ENCODE measurements at places on chromosomes 1 and 21.

- DNase-seq = no peak
These were observed 58.9 kb downstream of the DIPK1A start for GRCh38 chr1:92902406-92902744.

DNA sequence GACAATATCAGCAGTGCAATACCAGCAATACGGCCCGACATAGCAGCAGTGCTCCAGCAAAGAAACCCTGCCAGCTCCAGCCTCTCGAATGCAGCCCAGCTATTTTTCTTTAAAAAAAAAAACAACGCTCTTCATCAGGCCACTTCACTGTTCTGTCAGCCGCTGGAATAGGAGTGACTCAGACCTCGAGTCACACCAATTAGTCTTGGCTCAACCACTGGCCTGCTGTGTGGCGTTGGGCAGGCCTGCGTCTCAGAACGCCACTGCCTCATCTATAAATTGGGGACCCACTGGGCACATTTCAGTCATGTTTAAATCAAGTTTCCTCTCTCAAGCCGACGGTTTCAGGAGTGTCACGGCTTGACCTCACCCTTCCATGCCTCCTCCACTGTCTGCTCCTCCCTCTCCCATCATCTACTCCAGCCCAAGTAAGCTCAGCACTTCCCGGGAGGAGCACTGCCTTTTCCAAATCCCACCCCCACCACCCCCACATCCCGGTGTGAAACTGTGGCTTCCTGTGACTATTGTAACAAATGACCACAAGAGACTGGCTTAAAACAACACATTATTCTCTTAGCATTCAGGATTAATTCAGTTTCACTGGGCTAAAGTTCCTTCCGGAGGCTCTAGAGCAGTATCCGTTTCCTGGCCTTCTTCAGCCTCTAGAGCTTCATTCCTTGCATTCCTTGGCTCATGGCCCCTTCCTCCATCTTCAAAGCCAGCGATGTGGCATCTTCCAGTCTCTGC is 71.9 kb upstream of the EFHD2 start:
- no peak for DNase-seq

DNA sequence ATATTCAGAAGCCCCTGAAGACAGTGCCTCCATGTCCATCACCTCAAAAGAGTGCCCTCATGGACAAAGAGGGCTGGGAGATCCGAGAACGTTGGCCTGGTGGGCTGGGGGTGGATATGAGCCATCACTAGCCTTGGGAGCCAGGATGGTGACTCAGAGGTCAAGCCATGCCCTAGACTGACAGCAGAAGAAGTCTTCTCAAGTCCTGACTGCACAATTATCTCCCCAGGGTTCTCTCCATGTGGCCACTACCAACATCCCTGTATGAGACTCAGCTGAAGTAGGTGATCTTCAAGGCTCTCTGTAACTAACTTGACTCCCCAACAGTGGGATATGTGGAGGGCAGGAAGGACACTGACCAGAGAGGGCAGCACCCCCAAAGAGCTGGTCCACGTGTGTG is 7.1 kb upstream of the USF1 start:
- no peak for DNase-seq

DNA sequence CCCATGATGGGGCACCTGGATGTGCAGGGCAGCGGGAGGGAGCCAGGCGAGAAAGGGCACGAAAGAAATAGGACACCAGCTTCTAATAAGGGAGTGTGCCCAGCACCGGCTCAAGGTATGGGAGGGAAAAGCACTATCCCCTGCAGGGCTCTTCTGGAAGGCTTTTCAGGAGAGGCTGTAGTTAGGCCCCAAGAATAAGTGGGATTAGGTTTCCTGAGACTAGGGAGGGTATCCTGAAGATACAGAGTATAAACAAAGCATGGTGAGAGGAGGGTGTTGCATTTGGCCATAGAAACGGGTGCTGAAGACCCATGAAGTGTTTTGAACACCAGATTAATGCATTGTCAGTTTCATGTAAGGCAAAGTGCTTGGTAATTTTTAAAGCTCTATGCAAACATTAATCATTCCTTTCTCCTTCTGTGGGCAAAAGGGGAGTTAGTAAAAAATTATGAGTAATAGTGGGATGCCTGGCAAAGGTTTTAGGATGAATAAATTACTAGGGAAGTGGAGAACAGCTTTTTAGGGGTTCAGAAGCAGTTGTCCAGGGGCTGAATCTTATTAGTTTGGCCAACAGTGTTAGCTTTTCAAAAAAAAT is 74.0 kb downstream of the SYT6 start:
- DNase-seq = no peak

- DNase-seq = no peak
These were observed 90.3 kb downstream of the LYST start for GRCh38 chr1:235776396-235776795.

DNA sequence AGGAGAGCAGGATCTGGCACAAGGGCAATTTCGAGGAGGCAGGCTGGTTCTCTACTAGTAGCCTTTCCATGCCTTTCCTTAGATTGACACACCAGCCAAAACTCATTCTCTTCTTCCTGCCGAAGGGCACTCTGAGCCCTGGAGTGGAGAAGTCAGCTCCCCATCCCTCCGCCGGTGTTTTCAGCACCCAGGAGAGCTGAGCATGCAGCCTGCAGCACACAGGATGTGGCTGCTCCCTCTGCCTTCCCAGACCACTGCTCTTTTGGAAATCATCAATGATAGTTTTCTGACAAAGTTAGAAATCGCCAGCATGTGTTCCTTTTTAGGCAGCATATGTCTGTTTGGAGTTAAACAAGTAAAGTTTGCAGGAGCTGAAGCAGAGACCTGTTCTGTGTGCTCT is 11.7 kb downstream of the RNU5D-1 start:
- no peak for DNase-seq

- no peak for DNase-seq
These were observed 23.2 kb downstream of the MYBPH start for GRCh38 chr1:203152158-203153034.

DNA sequence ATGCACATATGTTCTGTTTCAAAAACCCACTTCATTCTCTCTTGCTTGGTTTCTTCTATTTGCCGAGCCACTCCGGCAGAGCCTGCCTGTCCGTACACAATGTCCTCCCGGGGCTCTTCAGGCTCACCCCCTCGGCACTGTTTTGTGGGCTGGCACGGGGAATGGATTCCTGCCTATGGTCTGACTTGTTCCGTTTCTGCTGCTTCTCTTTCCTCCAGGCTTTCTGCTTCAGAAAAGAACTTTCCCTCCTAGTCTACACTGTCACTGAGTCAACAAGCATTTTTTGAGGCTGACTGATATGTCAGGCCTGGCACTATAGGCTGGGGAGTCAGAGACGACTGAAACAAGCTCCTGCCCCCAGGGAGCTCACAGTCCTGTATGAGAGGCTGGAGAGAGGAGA is 28.4 kb upstream of the SARS1 start:
- DNase-seq = no peak

GRCh38 chr1:232769733-232770132 is 35.5 kb upstream of the MAP10 start:
- no peak for DNase-seq

- no peak for DNase-seq
These were observed 9.3 kb downstream of the SLC26A9 start for GRCh38 chr1:205933671-205934618.

DNA sequence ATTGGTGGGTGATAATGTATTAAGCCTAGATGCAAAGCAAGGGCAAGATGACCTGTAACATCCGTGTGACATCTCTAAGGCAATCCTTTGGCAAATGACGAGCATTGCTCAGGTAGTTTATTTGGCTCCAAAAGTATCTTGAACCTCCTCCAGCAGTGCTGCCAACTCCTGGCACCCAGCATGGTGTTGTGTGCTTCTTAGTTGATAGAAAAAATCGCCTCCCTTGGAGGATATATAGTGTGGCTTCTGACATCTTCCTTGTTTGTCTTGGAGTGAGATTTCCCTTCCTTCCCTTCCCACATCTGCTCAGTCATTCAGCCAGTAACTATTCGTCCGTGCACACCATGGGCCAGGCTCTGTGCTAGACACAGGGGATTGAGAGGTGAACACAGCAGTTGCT is 121.8 kb downstream of the TOMM20 start:
- no peak for DNase-seq

- DNase-seq = no peak
These were observed 25.7 kb upstream of the SLC19A2 start for GRCh38 chr1:169511316-169512005.

DNA sequence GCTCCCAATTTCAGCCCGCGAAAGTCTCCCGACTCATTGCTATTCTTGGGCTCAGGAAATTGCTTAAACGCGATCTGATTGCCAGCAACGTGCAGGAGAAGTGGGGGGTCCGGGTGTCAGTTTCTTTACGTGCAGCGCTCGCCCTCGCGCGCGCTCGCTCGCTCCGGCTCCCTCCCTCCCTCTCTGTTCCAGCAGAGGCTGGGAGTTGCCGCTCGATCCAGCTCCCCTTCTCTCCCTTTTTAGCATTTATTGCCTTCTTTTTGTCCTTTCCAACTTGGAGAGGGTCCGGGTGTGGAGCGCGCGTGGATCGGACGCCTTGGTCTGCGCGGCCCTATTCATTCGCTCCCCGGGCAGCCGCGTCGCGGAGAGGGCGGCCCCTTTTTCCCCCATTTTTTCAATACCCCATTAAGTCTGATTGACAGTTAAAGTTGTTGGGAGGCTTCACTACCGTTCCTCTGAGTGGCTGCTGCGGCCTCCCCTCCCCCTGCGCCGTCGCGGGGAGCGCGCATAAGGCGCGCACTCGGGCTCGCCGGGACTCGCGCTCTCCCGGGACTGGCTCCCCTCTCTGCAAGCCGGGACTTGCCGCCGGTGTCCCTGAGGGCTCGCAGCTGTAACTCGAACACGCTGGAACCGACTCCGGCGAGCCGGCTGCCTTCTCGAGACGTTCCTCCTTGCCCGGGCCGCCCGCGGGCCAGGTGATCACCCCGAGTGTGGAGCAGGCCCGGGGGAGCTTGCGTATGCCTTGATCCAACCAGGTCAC is at the start of gene DHRS3:
Gene DHRS3 (minus strand): TSS at position 310 of the 760 bp plus-strand sequence. CDS start 862 bp downstream, outside the sequence.
- peak; percentile 46 for DNase-seq

DNA sequence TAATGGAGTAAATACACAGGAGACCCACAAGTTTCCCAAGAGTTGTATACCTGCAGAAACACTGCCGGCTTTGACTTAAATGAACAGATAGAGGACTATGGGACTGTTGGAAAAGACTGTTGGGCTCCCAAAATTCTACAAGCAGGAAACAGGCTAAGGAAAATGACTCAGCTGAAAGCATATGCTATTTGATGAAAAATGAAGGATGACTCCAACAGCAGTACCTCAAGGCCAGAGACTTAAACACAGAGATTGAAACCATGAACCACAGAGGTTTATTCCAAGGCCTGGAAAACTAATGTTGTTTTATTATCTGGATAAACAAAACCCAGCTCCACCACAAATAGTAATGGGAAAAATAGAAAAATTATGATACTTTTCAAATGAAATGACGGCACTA is 187.7 kb downstream of the TNFSF18 start:
- DNase-seq = no peak

DNA sequence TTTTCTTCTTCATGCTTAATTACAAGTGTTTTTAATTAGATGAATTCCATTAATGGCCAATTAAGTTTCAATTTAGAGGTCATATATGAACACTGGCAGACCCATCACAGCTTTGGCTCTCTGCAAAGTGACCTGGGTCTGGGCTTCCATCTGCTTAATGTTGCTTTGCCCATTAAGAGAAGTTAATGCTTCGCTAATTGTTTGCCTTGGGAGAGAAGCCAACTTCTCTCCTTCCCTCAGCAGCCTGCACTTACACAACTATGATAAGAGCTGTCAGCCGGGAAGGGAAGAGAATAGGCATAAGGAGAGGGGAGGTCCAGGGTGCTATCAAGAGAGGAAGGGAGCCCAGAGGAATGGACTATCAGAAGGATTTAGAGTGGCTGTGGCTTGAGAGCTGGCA is 29.0 kb upstream of the CCDC190 start:
- DNase-seq = no peak

- no peak for DNase-seq
These were observed 24.7 kb downstream of the SCYL3 start for GRCh38 chr1:169868978-169869377.

DNA sequence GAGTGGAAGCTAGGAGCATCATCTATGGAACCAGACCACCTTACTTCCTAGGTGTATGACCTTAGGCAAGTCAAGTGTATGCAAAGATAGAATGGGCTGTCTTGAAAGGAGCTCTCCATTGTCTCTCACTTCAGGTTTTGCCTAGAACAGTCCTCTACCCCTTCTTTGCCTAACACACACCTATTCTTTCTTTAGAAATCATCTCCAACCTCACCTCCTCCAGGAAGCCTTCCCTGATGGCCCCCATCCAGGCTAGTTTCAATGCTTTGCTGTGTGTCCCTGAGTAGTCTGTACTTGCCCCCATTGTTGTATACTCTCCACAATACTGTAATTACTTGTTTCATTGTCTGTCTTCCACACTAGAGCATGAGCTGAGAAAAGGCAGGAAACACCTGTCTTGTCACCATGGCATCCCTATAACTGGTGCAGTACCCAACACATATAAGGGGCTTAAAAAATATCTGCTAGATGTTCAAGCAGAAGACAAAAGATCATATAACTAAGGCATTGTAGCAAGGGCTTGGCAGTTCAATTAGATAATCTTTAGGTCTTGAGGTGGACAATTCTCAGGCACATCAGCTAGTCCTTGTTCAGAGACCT is 83.0 kb downstream of the RRAGC start:
- DNase-seq = no peak

DNA sequence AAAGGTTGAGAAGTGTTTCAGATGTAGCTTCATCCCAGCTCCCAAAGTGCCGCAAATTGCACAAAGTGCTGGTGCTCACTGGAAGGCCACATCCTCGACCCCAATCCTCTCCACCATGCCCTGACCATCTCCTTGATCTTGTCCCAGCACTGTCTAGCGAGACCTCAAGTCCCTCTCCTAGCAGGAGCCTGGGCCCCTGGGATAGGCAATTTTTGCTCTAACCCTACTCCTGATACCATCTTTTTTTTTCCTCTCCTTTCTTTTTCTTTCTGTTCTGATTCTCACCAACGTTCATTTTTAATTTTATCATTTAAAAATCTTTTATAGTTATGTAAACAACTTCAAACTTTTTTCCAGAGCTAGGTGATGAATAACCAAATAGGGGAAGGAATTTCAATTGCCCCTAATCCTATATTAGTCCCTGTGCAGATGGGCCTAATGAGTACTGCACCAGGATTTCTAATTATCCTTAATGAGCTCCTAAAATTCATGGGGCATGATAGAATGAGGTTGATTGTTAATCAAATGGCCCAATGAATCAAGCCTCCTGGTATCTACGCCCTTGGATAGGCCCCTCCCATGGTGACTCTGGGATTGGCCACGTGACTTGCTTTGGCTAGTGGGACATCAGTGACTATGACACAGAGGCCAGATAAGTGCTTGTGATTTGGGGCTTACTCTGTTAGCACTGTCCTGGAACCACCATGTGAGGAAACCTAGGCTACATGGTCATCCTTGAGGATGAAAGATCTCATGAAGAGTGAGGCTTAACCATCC is 41.5 kb upstream of the TENT5B start:
- no peak for DNase-seq

DNA sequence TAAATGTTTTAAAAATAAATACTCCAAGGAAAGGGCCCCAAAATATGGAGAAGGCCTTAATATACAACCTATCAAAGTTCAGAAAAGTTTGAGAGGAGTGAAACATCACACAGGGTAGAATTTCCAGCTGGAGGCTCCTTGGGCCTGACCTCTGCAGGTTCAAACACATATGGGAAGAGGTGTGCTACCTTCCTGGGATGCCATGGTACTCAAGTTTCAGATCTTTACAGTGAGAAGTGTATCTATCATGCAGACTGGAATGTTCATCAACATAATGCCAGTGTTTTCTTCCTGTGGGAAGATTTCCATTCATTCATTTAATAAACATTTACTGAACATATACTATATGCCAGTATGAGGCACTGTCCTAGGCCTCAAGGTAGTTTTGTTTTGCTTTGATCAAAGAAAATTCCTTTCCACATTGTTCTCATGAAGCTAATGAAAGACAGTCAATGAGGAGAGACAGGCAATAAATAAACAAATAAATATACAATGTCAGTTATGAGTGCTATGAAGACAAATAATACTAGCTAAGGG is 14.6 kb upstream of the ADAR start:
- DNase-seq = no peak
